ENCODE measurements at places on chromosomes 2 and 18.

DNA sequence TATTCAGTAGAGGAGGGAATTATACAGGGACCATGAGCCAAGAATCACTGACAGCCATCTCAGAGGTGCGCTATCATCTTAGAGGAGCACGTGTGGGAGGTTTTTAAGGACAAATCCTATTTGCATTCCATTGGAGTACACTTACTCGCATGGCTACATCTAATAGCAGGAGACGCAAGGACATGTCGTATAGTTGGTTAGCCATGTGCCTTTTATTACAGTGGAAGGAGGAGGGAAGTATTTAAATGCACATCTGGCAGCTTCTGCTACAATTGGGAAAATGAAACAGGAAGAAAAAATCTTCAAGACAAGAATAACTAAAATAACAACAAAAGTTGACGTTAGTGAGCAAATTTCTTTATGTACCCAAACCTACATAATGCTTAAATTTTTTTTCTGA, 86.5 kb upstream of the UGP2 start:
- peak; percentile 62 for DNase-seq

GRCh38 chr2:237695201-237695780, 67.9 kb downstream of the LRRFIP1 start:
- peak; percentile 91 for DNase-seq

- peak; percentile 43 for DNase-seq
These were observed 21.5 kb downstream of the IWS1 start for GRCh38 chr2:127504552-127505430.

DNA sequence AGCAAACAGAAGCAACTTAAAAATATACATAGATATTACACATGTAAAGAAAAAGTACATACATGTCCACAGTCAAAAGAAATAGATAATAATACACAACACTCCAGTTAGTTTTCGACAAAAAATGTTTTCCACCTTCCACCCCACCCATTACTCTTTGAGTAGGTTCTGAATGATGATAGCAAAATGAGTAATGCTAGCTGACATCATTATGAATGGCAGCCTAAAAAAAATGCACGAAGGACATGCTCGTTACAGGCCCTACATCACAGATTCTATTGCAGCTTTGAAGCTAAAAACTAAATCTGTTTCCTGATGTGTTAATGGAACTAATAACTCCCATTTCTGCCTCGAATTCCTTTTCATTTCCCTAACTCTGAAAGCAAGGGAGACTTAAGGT, 578.7 kb upstream of the NETO1 start:
- no peak for DNase-seq

GRCh38 chr2:8999102-8999446, 4.4 kb downstream of the MBOAT2 start:
- no peak for DNase-seq

GRCh38 chr18:10465174-10465939, 10.9 kb downstream of the APCDD1 start:
- no peak for DNase-seq

DNA sequence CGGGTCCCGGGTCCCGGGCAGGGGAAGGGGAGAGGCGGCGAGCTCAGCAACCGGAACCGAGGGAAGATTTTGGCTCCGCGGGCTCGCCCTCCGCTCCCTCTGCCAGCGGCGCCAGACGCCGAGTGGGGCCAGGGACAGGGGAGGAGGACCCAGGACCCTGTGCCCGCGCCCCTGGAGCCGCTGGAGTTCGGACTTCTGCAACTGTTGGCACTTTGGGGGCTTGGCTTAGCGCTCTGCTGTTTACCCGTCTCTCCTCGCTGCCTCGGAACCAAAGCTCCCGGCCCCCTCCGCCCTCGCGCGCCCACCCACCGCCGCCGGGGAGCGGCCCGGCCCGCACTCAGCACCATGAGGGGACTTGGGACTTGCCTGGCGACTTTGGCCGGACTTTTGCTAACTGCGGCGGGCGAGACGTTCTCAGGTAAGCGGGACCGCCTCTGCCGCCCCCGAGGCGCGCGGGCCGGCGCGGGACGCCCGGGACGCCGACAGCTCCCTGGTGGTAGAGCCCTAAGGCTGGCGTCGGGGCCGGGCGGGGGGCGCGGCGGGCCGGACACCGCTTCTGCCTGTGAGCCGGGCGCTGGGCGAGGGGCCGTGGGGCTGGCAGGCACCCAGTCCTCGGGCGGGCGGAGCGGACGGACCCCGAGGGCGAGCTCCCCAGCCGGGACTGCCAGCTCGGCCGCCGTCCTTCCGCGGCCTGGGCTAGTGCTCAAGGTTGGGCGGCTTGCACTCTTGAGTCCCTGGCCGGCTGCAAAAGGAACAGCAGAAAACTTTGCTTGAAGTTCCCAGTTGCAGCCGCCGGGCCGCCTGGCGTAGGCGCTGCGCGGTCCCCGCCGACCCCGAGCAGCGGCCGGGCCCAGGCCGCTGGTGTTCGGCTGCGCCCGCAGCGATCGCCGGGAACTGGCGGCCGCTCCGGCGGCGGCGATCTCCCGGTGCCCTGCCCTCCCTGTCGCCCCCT, 634 bp downstream of the PTPRM start:
- DNase-seq: peak; percentile 75

- DNase-seq: no peak
These were observed 123.7 kb upstream of the KLF7 start for GRCh38 chr2:207289295-207290018.

GRCh38 chr18:36321658-36322407, 24.3 kb downstream of the FHOD3 start:
- DNase-seq: peak; percentile 56

GRCh38 chr18:12474146-12474545, 66.4 kb downstream of the PRELID3A start:
- no peak for DNase-seq

DNA sequence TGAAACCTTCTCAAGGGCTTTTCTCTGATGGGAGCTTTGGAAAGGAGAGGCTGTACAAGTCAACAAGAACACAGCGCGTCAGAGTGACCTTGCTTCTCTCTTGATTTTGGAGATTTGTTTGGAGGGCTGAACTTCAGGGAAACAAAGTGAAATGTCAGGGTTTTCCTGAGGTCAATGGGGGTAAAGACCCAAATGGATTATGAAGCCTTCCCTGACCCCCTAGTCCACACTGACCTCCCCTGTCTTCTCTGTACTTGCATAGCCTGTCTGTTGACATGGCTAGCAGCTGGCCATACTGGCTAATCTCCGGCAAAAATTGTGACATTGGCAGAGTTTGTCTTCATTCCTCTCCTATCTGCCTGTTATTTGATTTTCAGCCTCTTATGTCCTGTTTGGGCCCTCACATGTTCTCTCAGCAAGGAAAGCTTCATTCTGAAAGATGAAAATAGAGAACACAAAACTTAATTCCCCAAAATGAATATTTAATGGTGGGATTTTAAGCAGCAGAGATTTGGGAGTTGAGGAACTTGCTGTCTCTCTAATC, 149.3 kb upstream of the HAAO start:
- no peak for DNase-seq

GRCh38 chr2:98710734-98711133, 20.2 kb downstream of the MGAT4A start:
- no peak for DNase-seq

DNA sequence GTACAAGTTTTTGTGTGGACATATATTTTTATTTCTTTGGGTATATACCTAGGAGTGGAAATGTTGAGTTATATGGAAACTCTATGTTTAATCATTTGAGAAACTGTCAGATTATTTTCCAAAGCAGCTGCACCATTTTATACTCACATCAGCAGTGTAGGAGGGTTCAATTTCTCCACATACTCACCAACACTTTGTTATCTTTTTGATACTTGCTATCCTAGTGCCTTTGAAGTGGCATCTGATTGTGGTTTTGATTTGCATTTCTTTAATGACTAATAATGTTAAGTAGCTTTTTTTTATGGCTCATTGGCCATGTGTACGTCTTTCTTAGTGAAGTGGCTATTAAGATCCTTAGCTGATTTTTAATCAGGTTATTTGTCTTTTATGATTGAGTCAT, 64.7 kb upstream of the SLC8A1 start:
- no peak for DNase-seq

DNA sequence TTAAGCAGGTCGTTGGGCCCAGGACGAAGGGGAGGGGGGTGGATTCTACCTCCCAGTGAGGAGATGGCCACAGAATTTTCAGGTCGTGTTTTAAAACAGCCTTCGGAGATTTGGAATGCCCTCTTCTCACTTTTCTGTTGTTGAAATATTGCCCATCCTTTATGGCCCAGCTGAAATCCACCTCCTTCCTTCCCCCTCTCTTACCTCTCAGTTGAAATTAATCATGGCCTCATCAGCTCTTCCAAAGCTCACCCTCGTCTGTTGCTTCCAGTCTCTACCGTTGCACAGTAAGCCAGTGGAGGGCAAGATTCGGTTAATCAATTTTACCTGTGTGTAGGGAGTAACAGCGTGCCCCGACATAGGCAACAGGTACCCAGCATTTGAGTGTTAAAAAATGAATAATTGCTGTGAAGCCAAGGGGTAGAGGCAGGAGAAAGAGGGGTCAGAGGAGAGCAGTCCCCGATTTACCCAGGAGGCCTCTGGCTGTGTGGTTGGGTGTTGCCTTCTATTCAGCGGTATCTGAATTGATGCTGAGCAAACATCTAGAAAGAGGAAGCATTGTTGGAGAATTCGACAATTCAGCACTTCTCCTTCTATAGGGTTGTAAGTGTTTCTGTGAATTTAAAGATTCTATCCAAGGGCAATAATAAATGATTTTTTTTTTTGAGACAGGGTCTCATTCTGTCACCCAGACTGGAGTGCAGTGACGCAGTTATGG, 8.6 kb upstream of the PDIA6 start:
- DNase-seq: no peak

- no peak for DNase-seq
These were observed 53.4 kb upstream of the LINC00305 start for GRCh38 chr18:64202210-64202836.

GRCh38 chr2:39689272-39689841, 23.6 kb downstream of the TMEM178A start:
- DNase-seq: no peak

DNA sequence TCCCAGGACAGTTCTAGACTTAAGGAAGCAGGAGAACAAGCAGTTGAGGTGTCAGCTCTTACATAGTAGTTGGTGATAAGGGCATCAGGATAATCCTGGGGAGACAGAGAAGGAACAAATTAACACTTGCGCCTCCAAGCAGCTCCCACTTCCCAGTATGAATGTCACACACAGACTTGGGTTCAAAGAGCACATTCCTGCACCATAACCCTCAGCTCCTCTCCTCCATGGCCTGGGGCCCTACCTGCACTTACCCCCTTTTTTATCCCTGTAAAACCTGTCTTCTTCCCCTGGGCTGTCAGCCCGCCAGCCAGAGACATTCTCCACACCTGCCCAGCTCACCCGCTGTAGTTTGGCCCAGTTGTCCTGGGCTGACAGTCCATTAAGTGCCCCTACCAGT, 3.9 kb upstream of the UCN start:
- DNase-seq: no peak

- DNase-seq: no peak
These were observed 12.8 kb upstream of the TMEM18 start for GRCh38 chr2:689877-690510.

- DNase-seq: no peak
These were observed 289.6 kb upstream of the ID2 start for GRCh38 chr2:8392098-8392866.

DNA sequence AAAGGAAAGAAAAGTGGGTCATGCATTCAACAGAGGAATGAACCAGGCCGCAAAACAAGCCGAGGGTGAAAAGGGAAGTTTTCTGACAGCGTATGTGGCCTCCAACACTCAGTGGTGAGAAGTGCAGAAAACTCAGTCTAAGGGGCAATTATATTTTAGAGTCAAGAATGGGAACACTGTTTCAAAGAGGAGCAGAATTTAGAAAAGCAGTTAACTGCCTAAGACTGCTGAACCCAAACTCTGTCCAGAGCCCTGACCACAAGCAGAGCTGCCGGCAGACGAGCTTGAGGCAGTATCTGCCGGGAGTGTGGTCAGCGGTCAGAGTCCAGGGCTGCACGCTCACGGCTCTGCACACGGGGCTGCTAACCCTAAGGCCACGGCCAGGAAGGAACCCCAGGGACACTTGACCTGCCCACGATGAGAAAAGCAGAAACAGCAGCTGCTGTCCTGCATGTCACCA, 347.0 kb upstream of the ID2 start:
- DNase-seq: no peak

DNA sequence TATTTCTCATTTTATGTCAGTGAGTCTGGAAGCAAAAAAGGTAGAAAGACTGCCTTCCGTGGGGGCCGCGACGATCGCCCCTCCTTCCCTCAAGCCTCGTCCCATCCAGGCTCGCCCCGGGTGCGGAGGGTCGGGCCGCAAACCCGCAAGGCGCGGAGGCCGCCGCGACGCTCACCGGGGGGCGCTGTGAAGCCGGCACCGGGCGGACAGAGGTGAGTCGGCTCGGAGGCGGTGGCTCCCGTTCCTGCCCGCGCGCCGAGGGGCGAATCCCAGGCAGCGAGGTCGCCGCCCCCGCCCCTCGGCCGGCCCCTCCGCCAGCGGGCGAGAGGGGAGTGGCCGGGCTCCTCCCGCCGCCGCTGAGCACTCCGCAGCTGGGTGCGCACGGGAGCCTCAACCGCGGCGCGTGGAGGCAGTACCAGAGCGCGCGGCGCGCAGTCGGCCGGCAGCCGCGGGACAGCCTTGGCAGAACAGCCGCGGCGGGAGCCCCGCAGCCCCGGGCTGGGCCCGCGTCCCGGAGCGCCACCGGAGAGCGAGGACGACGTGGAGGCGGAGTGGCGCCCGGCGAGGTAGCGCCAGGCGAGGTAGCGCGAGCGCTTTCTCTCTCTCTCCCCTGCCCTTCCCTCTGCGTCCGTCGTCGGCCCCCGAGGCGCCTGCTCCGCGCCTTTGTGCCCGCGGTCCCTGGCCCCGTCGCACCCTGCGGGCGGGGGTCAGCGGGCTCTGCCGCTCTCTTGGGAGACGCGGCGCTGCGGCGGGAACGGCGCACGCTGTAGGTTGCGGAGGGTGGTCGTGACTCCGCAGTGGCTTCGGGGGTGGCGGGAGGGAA, at the start of gene MYO1B:
Gene MYO1B (plus strand): TSS at position 359 of the 823 bp plus-strand sequence. CDS start 31,492 bp downstream, outside the sequence.
- DNase-seq: peak; percentile 85

DNA sequence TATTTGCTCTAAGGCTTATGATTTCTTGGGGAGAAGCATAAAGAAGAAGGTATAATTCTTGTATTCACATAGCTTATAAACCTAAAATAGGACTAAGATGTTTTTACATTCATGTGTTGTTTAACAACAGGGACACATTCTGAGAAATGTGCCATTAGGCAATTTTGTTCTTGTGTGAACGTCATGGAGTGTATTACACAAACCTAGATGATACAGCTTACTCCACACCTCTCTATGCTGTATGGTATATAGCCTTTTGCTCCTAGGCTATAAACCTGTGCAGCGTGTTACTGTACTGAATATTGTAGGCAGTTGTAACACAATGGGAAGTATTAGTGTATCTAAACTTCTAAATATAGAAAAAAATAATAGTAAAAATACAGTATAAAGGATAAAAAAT, 92.1 kb downstream of the PHLPP1 start:
- DNase-seq: no peak

Data from adipocyte (in vitro differentiated cells).